SIG-M5 (cell line): ENCODE measurements at places on chromosomes 4 and X.

DNA sequence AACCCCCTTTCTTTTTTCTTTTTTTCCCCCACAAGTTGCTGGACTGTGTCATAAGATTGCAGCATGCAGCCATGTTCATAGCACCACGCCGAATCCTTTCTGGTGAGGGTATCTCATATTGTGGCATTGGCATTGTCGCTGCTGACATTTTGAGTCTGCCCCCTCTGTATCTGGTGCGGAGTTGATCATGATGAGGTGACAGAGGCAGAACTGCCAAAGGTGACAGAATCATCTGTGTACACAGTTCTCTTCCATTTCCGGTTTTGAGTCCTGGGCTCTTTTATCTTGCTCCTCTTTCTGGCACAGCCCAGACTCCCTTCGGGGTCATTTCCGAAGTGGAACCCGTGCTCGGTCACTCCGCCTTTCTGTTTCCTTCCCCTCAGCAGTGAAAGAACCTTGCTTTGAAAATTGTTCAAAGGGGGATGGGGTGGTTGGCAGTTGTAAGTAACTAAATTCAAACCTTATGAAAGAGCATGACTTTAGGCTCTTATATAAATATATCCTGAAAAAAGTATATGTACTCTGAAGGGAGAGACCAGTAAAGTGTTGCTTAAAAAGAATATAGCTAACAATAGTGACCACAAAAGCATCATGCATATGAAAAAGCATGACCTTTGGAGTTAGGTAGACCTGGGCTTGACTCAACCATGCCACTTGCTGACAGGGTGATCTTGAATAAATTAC lies 55.0 kb upstream of the BMP2K start:
- no peak for DNase-seq

DNA sequence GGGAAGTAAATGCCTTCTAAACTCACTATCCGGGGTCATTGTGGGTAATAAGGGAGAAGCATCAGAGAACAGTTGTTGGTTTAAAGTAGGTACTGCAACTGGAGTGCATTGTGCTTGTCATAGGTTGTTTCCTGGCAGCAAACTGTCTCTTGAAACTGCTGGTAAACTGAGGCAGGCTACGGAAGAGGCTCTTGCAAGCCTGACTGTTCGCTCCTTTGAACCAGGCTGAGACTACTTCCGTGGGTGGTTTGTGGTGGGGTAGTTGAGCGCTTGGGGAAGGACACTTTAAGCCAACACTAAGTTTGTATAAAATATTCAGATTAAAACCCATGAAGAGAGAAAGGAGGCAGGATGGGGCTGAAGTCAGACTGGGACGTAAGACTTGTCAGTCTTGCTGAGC lies 45.2 kb upstream of the WDR1 start:
- DNase-seq = no peak

DNA sequence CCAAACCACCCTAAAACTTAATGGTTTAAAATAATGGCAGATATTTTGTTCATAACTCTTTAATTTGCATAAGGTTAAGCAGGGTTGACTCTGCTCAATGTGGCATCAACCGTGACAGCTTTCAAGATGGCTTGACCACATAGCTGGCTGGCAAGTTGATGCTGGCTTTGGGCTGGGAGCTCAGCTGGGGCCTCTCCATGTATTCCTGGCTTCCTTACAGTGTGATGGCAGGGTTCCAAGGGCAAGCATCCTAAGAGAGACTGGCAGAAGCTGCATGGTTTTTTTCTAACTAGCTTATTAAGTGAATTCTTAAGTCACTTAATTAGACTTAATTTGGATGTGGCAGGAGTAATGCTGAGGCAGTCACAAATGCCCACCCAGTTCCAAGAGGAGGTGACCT lies 4.5 kb downstream of the RP2 start:
- DNase-seq = no peak

DNA sequence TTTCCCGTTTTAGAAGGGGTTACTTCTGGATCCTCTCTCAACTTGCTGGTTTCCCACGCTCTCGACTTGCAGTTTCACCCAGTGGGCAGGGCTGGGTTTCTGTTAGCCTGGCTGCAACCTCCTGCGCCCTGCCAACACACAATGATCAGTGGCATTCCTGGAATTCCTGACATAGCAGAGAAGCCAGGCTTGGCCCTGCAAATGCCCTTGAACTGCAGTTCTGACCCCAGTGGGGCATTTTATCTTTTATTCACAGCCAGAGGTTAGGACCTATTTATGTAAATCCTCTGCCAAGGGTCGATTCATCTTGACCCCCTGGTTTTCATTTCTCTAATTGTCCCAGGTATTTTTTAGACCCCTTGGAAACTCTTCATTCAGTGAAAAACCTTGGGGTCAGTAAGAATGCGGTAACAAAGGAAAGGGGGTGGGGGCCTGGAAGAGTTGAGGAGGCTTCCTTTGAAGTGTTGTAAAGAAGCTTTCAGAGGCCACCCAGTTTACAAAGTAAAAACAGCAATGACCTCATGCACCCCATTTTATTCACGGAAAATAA lies 217.6 kb downstream of the ZNF674 start:
- no peak for DNase-seq

DNA sequence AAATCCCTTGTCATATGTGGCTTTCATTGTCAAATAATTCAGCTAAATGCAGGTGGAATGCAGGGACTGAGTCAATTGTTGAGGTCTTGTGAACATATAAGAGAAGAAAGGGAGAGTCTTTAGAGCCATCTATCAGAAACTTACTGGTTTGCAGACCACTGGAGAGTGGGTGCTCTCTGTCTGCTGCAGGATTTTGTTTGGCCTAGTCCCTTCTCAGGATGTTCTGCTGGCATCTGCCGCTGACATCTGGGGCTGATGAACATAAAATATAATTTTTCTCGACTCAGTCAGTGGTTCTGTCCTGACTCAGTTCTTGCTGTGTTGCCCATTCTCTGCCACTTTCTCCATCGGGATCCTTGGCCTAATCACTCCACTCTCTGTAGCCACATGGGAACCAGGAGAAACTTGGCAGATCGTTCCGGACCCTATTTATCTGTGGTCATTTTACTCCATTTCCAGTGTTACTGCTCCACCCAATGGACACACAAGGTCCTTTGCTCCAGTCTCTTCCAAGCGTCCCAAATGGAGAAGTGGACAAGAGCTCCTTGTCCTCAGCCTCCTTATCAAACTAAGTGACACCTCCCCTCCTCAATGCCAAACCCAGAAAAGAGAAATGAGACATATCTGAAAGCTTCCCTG lies 436.2 kb downstream of the FAT4 start:
- DNase-seq = no peak

DNA sequence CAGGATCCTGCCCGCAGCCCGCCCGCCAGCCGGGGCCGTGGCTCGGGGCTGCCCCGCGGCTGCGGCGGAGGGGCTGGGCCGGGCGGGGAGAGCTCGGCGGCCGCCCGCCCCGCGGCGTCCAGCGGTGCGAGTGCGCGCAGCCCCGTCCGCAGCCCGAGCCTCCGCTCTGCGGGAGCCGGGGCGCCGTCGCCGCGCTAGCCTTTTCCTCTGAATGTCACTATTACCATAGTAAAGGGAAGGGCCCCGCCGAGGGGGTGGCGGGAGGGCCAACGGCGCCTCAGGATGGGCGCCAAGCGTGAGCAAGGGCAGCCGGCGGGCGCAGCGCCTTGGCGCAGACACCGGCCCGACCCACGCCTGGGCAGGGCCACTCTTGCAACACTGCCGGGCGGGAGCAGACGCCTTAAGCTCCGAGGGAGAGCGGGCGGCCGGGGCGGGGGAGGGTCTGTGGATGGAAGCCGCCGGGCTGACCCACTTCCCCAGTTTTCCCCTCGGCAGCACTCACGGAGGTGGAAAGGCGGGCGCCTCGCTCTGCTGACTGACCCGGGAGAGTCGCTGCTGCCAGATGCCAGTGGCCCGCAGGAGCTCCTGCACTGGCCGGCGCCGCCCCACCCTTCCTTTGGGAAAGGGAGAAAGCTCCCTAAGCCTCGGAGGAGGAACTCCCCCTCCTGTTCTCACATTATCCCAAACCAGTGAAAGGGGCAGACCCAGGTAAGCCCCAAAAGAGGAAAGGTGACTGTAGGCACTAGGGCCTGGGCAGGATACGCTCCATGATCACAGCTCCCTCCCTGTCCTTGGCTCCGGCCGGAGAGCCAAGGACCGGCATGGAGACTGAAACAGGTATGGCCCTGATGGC lies 329.4 kb downstream of the HNRNPD start:
- DNase-seq = no peak
